ENCODE measurements at places on chromosomes 7 and 10. TPM values are rescaled to one million over a fixed set of nuclear protein-coding genes. Genes with fewer than 3 reads are reported as not detected.

Gene CALML3
- polyA plus RNA-seq: 20.2 TPM

Gene ZPBP
- polyA plus RNA-seq: not detected

- DNase-seq: no peak
Measured at GRCh38 chr7:134632937-134633540, 13.6 kb upstream of the BPGM start.

Gene PAPOLB
- polyA plus RNA-seq: not detected

Gene DLX6
- 0.05 TPM for polyA plus RNA-seq

GRCh38 chr7:30907527-30908267 lies 4.0 kb upstream of the AQP1 start:
- no peak for DNase-seq

Gene SPDYE2
- not detected for polyA plus RNA-seq

Gene RGR
- polyA plus RNA-seq: not detected

Gene CALML5
- 11.4 TPM for polyA plus RNA-seq

Gene PSD
- 0.10 TPM for polyA plus RNA-seq

- no peak for DNase-seq
Measured at GRCh38 chr7:3916146-3916545, 615.1 kb downstream of the SDK1 start.
